Caki2 (cell line): ENCODE measurements at places on chromosomes 5 and 9. TPM values are rescaled to one million over a fixed set of nuclear protein-coding genes. Genes with fewer than 3 reads are reported as not detected.
A peak's percentile ranks its signal among the peaks of the same experiment; 100 is the strongest.

- DNase-seq = peak; percentile 75
Observed at GRCh38 chr9:91978740-91979414, 28.8 kb upstream of the ROR2 start.

DNA sequence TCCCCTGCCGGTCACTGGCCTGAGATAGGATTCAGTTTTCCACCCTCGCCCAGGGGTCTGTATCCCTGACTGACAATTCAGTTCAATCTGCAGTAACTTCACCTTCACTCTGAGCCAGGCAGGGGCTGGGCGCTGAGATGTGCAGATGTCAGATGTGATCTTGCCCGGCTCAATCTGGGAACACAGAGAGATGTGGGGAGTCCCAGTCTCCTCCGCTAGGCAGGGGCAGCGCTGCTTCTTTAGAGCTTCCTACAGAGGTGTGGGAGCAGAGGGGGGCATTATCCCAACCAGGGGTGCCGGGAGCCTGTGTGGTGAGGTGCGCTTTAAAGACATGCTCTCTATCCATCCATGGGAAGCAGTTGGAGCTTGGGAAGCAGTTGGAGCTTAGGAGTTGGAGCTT lies 14.6 kb downstream of the TMOD1 start:
- no peak for DNase-seq

Gene ADRB2
- total RNA-seq = 0.20 and 0.26 TPM in 2 replicates

DNA sequence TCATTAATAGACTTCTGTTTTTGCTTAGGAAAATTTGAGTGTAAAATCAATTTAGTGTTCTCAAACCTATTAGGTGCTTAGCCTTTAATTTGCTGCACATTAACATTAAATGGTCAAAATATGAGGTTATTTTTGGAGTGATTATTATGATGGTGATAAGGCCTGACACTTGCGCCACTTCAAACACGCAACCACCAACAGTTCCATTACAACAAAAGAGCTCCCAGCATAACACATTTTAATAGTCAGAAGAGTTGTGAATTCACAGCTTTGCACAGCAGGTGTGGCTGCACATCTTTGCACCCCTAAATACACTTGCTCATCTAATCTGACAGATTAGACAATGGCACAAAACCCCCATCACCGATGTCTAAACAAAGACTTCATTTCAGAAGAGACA lies 940.7 kb downstream of the NR2F1-AS1 start:
- no peak for DNase-seq

DNA sequence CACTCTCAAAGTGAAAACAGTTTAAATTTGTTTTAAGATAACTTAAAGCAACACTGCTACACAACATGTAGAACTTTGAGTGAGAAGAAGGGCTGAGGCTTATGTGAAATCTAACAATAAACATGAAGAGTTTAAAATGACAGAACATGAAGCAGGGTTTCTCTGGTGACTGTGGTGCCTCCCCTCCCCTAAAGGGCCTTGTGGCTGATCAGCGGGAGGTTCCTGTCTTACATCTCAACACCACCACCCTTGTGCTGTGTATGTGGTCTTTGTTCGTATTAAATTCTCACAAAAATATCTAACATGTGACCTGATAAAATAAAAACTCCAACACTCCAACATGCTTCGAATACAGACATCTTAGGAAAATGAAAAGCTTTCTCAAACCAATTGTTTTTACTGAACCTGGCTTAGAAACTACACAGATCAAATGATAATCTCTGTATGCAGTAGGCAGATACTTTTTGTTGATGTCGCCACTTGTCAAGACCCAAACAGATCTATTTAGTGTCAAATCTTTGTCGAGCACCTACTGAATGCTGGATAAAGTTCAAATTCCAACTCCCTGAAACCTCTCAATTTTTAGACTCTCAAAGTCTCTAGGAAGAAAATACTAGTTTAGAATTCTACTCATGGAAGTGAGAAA lies 9.9 kb upstream of the IQGAP2 start:
- no peak for DNase-seq

Gene GFI1B
- not detected in 2 replicates for total RNA-seq

DNA sequence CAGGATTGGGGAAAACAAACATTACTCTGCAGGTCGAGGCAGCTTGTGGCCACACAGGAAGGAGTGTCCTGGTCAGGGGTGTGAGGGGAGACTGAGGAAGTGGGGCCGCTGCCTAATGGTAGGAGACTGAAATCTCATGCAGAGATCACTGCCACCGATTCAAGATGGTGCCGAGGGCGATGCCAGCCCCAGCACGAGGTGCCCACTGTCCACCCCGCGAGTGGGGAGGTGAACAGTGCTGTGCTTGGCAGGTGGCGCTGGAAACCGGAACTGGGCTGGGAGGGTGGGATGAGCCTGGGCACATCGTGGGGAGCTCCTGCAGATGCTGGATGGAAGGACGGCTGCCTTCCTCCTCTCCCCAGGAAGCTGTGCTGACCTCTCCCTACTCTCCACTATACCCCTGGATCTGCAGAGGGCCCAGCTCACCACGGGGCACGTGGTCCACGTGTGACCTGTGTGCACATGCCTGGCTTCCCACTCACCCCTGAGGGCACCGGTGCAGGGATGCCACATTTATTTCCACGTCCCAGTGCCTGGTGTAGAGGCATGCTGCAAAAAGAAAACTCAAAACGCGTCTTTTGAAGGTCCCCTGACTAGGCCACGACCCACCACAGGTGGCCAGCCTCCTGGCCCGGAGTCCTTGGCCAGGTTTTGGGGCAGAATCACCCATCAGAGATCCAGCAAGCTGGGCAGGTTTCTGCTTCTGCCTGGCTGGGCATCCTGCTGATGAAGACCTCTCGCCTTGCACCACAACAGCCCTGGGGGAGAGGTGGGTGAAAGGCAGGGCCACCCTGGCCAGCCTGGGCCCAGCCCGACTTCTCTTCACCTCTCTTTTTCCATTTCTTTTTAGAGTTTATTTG lies 71.7 kb upstream of the FCN1 start:
- DNase-seq = no peak

- no peak for DNase-seq
Observed at GRCh38 chr9:79387101-79387835, 184.5 kb upstream of the TLE4 start.

GRCh38 chr9:32738501-32739172 lies 44.7 kb upstream of the TMEM215 start:
- DNase-seq = no peak

DNA sequence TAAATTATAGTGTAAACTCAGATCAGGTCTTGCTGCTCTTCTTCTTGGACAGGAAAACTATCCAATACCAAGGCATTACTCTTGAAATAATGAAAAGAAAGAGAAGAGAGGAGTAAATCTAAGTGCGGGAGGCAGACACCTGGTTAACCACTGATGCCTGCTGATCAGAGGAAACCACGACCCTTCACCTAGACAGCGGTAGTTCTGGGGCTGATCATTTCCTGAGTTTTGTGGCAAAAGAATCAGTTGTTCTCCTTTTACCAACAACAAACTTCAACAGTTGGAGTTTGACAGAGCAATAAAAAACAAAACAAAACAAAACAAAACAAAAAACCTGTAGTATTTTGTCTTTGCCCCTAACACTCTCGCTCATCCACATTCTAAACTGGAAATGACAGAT lies 3.0 kb downstream of the RLN1 start:
- DNase-seq = no peak

DNA sequence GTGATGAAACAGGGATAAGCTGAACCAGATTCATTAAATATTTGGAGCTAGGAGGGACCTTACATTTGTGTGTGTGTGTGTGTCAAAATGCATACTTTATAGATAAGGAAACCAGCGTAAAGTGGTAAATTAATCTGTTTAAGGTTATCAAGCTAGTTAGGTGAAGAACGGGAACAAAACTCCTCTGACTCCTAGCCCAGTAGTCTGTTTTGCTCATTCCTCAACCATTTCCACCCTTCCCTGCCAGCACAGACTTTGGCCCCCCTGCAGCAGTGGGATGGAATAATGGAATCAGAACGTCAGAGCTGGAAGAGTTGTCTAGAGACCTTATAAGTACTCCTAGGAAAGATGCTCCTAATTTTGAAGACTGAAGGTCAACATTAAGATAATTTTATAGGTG lies 6.5 kb downstream of the AGXT2 start:
- no peak for DNase-seq
